ENCODE measurements at places on chromosomes 3 and 15.

GRCh38 chr15:28060005-28060404, 39.1 kb downstream of the OCA2 start:
- no peak for DNase-seq

DNA sequence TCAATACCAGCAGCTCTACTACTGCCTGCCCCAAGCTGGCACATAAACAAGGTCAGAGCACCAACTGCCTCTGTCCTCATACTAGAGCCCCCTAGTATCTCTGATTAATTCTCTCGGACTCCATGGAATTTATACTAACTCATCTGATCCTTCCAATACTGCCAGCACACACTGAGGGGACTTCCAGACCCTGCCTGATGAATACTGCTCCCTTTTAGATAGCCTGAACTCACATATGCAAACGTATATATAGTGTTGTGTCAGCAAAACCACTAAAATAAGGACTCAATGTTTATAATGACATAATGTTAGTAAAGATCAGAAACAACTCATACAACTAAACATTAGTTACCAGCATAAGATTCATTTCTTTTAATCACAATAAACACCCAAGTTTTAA, 25.0 kb downstream of the CEP70 start:
- DNase-seq = no peak

DNA sequence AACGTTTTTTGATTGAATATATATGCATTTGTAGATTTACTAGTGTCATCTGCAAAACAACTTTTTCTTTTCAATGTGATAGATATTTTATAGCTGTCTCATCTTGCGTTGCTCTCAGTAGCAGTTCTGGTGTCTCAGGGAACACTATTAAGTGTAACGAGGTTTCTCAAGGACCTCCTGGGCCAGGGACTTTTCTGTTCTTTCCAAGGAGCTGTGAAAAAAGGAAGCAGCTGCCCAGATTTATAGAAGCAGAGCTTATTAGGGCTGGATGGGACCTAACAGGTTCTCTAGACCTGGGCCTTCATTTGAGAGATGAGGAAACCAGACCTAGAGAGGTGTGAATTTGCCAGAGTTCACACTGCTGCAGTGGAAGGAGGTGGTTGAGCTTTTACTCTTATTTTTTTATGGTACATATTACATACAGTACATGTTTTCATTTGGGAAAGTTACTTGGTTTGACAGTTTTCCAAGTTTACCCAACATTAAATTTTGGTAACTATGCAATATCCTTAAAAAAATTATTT, 16.1 kb downstream of the MAP2K1 start:
- no peak for DNase-seq

DNA sequence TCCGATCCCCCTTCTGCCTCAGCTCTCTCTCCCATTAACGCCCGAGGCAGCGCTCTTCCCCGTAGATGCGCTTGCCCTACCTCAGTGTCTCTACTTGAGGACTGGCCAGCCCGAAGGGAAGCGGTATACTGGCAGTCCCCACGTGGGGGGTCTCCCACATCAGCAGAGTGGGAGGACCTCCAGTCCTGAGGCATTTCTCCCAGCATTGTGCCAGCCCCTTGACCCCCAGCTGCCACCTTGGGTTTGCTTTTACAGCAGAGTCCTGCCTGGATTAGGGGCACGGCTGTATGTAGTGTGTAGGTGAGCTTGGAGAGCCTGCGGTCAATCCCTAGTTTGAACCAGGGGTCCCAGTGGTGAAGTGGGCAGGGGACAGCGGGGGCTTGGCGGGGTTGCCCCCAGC, 767 bp downstream of the SEMA3F start:
- no peak for DNase-seq

DNA sequence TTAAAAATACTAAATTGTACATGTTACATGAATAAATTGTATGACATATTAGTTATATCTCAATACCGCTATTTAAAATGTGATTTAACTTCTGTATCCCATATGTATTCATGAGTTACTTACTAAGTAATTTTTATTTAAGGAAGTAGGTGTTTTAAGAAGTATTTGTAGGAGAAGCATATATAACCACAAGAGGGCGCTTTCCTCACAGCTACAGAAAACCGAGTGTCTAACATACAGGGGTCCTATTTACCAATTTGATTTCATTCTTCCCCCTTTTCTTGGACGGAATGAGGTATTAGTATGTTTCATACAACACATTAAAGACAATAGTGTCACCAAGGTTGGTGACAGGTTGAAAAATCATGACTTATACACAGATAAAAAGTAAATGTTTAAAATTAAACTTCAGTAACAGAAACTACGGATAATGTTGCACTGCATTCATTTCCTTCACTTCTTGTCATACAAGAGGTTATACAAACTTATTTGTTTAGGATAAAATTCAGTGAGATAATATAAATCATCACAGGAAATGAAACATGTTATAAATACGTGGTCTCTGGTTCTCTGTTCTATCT, 253.6 kb downstream of the MAGI1 start:
- no peak for DNase-seq

GRCh38 chr3:66856533-66856932, 141.6 kb upstream of the KBTBD8 start:
- DNase-seq = no peak

GRCh38 chr15:58274885-58275284, 136.7 kb downstream of the AQP9 start:
- DNase-seq = no peak

GRCh38 chr3:72310419-72311380, 525.8 kb upstream of the PROK2 start:
- no peak for DNase-seq
